ENCODE measurements at places on chromosomes 7 and 10. TPM values are rescaled to one million over a fixed set of nuclear protein-coding genes. Genes with fewer than 3 reads are reported as not detected.

The VENTX gene
- 0.15 TPM for total RNA-seq

The PON2 gene
- 86.1 TPM for total RNA-seq

The PNPLA8 gene
- 12.9 TPM for total RNA-seq

The PNLIPRP2 gene
- total RNA-seq: 0.88 TPM

The UCN3 gene
- total RNA-seq: not detected

The ADO gene
- 4.5 TPM for total RNA-seq

The ATP6V0A4 gene
- total RNA-seq: not detected

The C10orf90 gene
- total RNA-seq: 0.18 TPM

The HERPUD2 gene
- 12.2 TPM for total RNA-seq

The MBL2 gene
- total RNA-seq: 108 TPM

The SEMA4G gene
- total RNA-seq: 80.4 TPM

The EN2 gene
- total RNA-seq: not detected

Data from left lobe of liver (tissue), 2 donors.